T follicular helper cell (primary cell): ENCODE measurements at places on chromosomes 6 and 20.

- peak; percentile 33 for DNase-seq
These were observed at the start of gene OGFRL1 for GRCh38 chr6:71288228-71289038. Gene OGFRL1, plus strand, starts transcription at chr6:71288811. Its CDS starts 126 bp downstream, at chr6:71288937.

GRCh38 chr6:84681693-84682326 is 82.6 kb downstream of the TBX18 start:
- DNase-seq, result no peak

GRCh38 chr6:70527071-70527737 is 39.5 kb upstream of the SDHAF4 start:
- DNase-seq, result no peak

DNA sequence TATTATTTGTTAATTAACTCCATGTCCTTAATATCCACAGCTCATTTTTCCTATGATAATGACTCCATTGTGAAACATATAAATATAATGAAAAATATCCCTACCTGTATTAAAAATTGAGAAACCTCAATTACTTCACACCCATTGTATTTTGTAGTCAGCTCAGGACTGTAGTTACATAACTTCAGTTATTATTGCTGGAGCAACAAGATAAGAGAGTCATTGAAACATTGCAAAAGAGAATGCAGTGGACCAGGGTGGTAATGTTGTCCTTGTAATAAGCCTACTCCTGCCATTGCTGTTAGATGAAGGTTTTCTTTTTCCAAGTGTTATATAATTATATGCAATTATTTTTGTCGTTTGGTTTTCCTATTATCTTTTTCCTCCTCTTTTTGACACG is 184.4 kb downstream of the PRL start:
- DNase-seq, result no peak

- DNase-seq, result no peak
These were observed 12.9 kb downstream of the CDYL start for GRCh38 chr6:4788953-4789584.

- DNase-seq, result no peak
These were observed 569.2 kb downstream of the TFAP2B start for GRCh38 chr6:51387907-51388306.

- no peak for DNase-seq
These were observed 529.6 kb upstream of the RNF217 start for GRCh38 chr6:124432620-124433019.
